NCI-H1092 (cell line): ENCODE measurements at places on chromosomes 3 and 15.
A peak's percentile ranks its signal among the peaks of the same experiment; 100 is the strongest.

- no peak for DNase-seq
These were observed 23.1 kb downstream of the CNTN3 start for GRCh38 chr3:74591342-74591741.

GRCh38 chr3:149620291-149621020, 37.4 kb downstream of the WWTR1 start:
- no peak for DNase-seq

- no peak for DNase-seq
These were observed 23.6 kb upstream of the SSUH2 start for GRCh38 chr3:8668216-8668615.

GRCh38 chr3:104549099-104549714, 817.5 kb upstream of the ALCAM start:
- no peak for DNase-seq

DNA sequence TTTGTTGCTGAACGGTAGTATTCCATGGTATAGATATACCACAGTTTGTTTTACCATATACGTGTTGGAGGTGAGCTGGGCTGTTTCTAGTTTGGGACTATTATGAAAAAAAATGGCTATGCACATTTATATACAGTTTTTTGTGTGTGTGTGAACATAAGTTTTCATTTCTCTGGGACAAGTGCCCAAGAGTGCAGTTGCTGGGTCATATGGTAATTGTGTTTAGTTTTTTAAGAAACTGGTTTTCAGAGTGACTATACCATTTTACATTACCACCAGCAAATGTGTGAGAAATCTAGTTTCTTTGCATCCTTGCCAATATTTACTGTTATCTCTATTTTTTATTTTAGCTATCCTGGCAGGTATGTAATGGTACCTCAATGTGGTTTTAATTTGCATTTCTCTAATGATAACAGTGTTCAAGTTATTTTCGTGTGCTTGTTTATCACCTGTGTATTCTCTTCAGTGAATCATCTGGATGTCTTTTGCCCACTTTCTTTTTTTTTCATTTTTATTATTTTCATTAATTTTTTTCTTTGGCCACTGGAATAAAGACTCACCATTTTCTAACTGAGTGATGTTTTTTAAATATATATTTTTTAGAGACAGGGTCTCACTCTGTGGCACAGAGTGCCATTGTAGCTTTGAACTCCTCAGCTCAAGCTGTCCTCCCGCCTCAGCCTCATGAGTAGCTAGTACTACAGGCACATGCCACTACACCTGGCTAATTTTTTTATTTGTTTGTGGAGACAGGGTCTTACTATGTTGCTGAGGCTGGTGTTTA, 75.3 kb downstream of the ZNF609 start:
- no peak for DNase-seq

- no peak for DNase-seq
These were observed 255.3 kb upstream of the IL12A start for GRCh38 chr3:159733194-159733860.

DNA sequence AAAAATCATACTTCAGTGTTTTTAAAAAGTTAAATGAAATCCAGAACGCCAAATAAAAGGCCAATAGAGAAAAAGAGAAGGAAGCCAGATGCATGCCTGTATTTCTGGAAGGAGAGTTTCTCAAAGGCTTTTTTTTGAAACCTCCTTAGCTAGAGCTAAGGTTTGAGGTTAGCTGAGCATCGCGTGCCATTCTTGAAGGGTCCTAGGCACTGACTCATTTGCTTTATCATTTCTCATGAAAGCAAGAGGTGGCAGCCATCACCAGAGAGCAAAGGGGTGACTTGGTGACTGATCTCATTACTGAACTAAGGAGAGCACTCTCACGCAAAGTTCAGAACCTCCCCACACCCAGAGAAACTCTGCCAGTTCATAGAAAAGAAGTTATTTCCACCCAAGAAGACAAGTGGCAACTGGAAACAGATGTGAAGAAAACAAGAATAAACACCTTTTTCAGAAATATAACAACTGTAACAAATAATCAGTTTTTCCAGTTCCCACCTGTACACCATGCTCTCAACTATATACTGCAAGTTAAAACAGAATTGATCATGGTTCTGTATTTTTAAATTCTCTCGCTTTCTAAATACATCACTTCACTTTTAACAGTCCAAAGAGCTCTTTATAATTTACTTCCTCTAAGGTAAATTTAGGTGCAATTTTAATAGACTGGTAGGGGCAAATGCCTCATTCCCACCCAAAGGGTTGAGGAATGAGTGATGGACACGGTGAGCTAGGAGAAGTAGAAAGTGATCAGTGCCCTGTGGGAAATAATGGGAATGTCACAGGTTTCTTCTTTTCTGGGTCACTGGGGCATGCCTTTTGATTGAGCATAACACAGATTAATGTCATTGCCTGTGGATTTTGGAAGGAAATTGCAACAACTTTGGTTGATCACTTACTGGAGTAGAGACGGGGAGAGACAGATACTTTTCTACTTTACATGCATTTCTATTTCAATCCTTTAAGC, 24.7 kb downstream of the GPR15 start:
- no peak for DNase-seq

GRCh38 chr3:192917028-192917403, 640 bp downstream of the MB21D2 start:
- peak; percentile 59 for DNase-seq

DNA sequence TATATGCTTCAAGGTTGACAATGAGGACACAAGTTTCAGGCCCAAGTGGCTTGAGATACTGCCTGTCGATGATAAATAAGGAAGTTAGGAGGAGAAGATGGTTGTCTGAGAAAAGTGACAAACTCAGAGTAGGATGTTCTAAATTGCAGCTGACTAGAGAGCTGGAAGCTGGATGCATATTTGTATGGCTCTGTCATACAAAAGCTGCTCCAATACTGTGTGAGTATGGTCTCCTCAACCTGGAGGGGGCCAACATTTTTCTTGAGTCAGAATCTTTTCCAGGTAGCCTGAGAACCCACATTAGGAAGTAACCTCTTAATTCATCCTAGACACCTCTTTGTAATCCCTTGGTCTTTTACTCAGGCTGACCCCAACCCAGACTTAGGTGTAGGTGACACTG, 28.4 kb upstream of the TPRG1 start:
- no peak for DNase-seq

DNA sequence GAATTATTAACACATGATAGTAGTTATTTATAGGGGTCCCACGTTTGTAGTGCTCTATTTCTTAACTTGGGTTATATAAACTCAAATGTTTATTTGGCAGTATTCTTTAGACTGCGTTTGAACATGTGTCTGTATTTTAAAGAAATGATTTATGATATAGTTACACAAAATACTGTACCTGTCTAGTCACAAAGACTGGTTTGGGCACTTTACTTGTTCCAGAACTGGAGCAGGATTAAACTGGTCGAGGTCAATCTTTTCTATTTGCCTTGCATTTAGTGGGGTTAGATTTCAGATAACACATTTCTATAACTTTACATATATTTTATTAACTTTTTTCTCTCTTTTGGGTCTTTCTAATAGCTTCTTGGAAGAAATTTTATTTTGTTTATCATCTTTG, 39.5 kb downstream of the HACD3 start:
- no peak for DNase-seq

DNA sequence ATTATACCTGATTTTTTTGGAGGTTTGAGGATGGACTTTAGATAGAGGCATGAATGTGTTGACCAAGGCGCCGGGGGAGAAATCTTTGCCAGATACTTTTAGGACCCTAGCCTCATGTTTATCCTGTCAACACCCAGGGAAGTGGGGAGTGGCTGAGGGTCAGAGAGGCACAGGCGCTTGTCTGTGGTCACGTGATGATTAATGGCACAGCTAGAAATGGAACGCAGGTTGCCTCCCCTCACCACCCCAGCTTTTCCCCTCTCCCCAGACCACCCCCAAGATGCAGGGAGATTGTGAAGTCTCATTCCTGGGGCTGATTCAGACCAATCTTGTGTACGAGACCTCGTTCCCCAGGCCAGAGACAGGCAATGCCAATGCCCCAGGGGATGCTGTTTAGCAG, 218.4 kb upstream of the LINGO1 start:
- no peak for DNase-seq

DNA sequence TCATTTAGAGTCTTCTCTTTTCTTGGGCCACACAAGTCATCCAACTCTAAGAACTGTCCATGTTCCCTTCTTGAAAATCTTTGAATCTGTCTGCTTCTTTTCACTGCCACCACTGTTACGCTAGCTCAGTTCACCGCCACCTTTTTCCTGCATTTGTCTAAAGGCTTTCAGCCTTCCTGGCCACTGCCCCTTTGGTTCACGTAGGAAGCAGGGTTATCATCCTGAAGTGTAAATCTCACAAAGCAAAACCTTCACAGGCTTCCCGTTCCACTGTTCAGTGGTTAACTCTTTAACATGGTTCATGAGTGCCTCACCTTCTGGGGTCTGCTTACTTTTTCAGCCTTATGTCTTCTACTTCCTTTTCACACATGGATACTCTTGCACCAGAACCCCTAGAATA, 26.3 kb upstream of the CCDC39 start:
- DNase-seq: no peak

GRCh38 chr3:23438657-23439056, 235.5 kb downstream of the UBE2E2 start:
- DNase-seq: no peak

GRCh38 chr3:189289251-189289650, 117.5 kb downstream of the TPRG1 start:
- DNase-seq: no peak

DNA sequence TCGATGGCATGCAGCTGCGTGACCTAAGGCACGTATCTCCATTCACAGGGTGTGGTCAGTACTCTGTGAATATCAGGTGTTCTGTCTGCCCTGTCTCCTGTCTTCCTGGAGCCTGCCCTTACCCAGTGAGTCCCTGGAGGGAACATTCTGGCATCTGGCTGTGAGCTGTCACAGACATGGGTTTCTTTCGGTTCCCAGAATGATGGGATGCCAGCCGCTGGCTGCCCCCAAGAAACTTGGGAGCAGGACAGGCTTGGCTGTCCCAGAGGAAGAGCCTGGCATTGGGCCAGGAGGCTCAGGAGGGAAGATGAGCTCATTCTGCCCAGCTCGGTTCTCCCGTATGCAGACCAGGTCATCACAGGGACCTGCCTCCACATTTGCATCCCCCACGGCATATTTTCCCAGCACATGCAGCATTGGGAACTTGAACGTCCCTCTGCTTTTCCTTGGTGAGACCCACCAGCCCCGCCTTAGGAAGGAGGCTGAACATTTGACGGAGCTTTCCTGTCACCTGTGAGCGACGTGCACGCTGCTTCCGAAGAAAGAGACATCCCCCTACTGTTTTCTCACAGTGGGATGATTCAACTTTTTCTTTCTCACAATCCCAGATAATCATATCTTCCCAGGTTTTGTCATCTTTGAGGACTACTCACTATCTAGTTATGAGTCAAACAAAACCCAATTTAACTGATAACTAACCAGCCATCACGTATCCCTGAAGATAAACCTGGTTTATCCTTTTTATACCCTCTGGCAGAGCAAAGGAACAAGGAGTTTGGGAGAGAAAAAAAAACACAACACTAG, 22.0 kb upstream of the PGPEP1L start:
- DNase-seq: no peak

DNA sequence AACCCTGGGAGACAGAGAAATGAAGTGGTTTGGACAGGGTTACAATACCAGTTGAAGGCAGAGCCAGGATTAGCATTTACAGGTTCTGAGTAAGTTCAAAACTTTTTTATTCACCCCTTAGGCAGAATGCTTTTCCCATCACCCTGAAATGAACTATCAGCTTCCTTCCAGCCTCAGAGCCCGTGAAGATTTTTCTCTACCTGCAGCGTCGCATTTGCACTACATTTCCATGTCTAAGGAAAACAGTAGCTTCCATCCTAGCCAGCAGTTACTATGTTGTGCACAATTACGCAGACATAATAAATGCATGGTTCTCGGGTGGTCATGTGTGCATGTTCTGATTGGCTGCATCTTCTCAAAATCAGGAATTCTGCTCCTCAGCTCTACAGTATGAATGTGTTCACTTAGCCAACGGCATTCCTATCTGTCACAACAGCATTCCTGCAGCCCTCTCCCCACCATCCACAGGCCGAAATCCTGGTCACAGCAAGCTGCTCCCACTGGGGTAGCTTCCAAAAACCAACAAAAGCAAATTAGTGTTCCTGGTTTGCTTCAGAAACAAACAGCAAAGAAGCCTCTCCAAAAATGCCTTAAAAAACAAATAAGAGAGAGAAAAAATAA, 510.8 kb upstream of the SEMA6D start:
- no peak for DNase-seq

GRCh38 chr15:64685230-64685888, 90.0 kb downstream of the RBPMS2 start:
- no peak for DNase-seq

- no peak for DNase-seq
These were observed 180.4 kb upstream of the TOPAZ1 start for GRCh38 chr3:44061268-44061667.

GRCh38 chr3:2810723-2811122, 299.5 kb downstream of the IL5RA start:
- no peak for DNase-seq

GRCh38 chr15:39388118-39388517, 192.8 kb upstream of the THBS1 start:
- no peak for DNase-seq

DNA sequence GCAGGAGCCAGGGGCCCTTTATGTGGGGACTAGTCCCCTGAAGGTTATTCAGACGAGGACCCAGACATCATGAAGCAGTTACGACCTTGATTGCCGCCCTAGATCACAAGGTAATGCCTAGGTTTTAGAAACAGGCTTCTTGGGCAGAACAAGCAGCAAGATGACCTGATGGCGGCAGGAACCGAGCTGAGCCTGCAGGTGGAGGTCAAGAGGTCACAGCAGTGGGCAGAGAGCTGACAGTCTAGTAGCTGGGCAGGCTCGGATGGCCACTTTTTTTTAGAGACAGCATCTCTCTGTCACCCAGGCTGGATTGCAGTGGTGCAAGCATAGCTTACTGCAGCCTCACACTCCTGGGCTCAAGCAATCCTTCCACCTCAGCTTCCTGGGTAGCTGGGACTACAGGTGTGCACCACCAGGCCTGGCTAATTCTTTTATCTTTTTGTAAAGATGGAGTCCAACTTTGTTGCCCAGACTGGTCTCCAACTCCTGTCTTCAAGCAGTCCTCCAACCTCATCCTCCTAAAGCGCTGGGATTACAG, 83.5 kb upstream of the ABHD17C start:
- DNase-seq: no peak

GRCh38 chr3:177598097-177598833, 401.0 kb upstream of the TBL1XR1 start:
- no peak for DNase-seq

DNA sequence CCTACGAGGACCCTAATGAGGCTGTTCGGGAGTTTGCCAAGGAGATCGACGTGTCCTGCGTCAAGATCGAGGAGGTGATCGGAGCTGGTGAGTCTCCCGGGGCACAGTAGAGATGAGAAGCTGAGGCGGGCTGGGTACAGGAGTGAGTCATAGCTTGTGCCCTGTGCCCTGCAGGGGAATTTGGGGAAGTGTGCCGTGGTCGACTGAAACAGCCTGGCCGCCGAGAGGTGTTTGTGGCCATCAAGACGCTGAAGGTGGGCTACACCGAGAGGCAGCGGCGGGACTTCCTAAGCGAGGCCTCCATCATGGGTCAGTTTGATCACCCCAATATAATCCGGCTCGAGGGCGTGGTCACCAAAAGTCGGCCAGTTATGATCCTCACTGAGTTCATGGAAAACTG, 17.9 kb downstream of the EPHB3 start:
- DNase-seq: no peak
